ENCODE measurements at places on chromosomes 5 and 9. TPM values are rescaled to one million over a fixed set of nuclear protein-coding genes. Genes with fewer than 3 reads are reported as not detected.

The CLIC3 gene
- total RNA-seq, result 3.8 TPM

The ARSI gene
- not detected for total RNA-seq

The FOXD4L5 gene
- total RNA-seq, result 0.18 TPM

- DNase-seq, result no peak
- H3K27me3 ChIP-seq, result no peaks in the 10 kb centered on the region
- no peaks in the 10 kb centered on the region for H3K36me3 ChIP-seq
- H3K4me3 ChIP-seq, result no peak overlapping the region
- H3K4me1 ChIP-seq, result no peaks in the 10 kb centered on the region
Observed at GRCh38 chr5:102286476-102286875, 9.6 kb downstream of the SLCO4C1 start.

The ADAMTS2 gene
- total RNA-seq, result not detected

DNA sequence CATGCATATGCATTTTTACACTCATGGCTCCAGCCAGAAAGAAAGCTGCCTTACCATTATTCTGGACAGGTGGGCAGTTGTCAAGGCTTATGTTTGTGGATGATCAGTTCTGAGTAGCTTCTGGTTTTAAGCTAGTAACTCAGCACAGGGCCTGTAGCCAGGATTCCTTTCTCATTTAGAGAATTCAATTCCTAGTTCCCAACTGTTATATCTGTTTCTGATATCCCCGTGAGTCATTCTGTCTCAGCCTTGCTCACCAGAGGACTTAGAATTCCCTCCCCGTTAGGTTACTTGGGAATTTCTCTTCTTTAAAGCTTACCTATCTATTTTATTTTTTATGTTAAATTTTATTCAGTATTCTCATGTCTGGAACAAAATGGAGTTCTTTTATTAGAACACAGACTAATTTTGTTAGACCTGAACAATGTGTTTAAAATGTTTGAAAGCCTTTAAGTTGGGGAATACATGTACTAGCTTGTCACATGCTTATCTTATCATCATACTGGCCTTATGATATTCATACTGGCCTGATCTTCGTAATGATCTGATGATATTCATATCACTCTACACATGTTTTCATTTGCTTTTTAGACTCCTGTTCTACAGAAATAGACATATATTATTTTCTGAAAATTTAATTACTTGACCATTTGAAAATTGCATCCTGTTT is 47.1 kb downstream of the CAST start:
- peaks cover 18% of the 10 kb centered on the region for H3K36me3 ChIP-seq
- DNase-seq, result no peak
- peaks cover 11% of the 10 kb centered on the region for H3K4me1 ChIP-seq
- no peaks in the 10 kb centered on the region for H3K27me3 ChIP-seq
- no peak overlapping the region for H3K4me3 ChIP-seq

Measured in activated CD8-positive, alpha-beta memory T cell treated with anti-CD3 and anti-CD28 coated beads, Interleukin-2, amount 10 ng/mL, durations not matched to agents 7 days and 5 days (primary cell).